Left forelimb (tissue), 1 donor: ENCODE measurements at places on chromosomes 7 and 10.

GRCh38 chr10:30811276-30812017, 181.9 kb upstream of the LYZL2 start:
- no peak for DNase-seq

GRCh38 chr7:3393862-3394261, 92.8 kb downstream of the SDK1 start:
- DNase-seq = no peak

- DNase-seq = peak; percentile 83
Observed at GRCh38 chr7:6160191-6160623, 112.2 kb downstream of the CYTH3 start.

GRCh38 chr7:130070861-130071622, 708 bp downstream of the KLHDC10 start:
- no peak for DNase-seq

GRCh38 chr7:22444181-22444971, 55.6 kb downstream of the STEAP1B start:
- no peak for DNase-seq

- DNase-seq = no peak
Observed at GRCh38 chr10:77669892-77670291, 32.3 kb upstream of the KCNMA1 start.

GRCh38 chr7:64999165-65000004, 7.1 kb downstream of the ERV3-1 start:
- DNase-seq = no peak
